ENCODE measurements at places on chromosomes 4 and X. TPM values are rescaled to one million over a fixed set of nuclear protein-coding genes. Genes with fewer than 3 reads are reported as not detected.

DDX60 gene
- 9.2 TPM for total RNA-seq

SLC49A3 gene
- not detected for total RNA-seq

CDS1 gene
- total RNA-seq: not detected

LONRF3 gene
- total RNA-seq: 5.4 TPM

STATH gene
- total RNA-seq: not detected

AKAP4 gene
- total RNA-seq: not detected

FABP2 gene
- total RNA-seq: not detected

MAPK10 gene
- total RNA-seq: 423 TPM

CXCL3 gene
- not detected for total RNA-seq

COL4A5 gene
- total RNA-seq: not detected

GUCY1A1 gene
- 6.1 TPM for total RNA-seq

COQ2 gene
- total RNA-seq: 1.2 TPM

UCHL1 gene
- not detected for total RNA-seq

PPEF2 gene
- not detected for total RNA-seq

ZIC3 gene
- not detected for total RNA-seq

ADH1C gene
- not detected for total RNA-seq

IL15 gene
- total RNA-seq: not detected

MAP3K15 gene
- not detected for total RNA-seq

H2BW2 gene
- not detected for total RNA-seq

MGAT4D gene
- total RNA-seq: not detected

ANTXR2 gene
- not detected for total RNA-seq

PQBP1 gene
- 40.3 TPM for total RNA-seq

CT45A3 gene
- not detected for total RNA-seq

LRCH2 gene
- total RNA-seq: not detected

GPR173 gene
- total RNA-seq: 0.36 TPM

PTPN13 gene
- total RNA-seq: 0.14 TPM

AFP gene
- not detected for total RNA-seq

AMOT gene
- total RNA-seq: not detected

All from Karpas-422 (cell line).